Ascending aorta (tissue), 2 donors: ENCODE measurements at places on chromosomes 6 and 20. TPM values are rescaled to one million over a fixed set of nuclear protein-coding genes. Genes with fewer than 3 reads are reported as not detected.

DNA sequence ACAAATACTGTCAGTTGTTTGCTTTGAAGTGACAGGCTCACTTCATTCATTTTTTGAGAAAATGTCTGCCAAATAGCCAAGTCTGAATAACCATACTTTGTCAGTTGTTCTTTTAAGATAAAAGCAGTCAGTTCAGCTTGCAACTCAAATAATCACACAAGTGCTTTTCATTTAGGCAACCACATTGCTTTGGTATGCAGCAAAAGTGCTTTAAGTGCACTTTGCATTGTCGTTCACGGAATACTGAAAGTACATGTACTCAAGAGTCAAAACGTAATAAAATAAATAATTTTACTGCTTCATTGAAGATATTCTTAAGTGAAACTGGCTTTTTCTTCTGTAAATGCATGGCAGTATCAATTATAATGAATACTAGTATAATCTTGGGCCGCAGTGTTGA, 107.2 kb downstream of the MMS22L start:
- no peak for DNase-seq

Gene HCRTR2
- total RNA-seq, result not detected

GRCh38 chr20:38126932-38127621, 38.0 kb downstream of the TGM2 start:
- peak; percentile 81 for DNase-seq

DNA sequence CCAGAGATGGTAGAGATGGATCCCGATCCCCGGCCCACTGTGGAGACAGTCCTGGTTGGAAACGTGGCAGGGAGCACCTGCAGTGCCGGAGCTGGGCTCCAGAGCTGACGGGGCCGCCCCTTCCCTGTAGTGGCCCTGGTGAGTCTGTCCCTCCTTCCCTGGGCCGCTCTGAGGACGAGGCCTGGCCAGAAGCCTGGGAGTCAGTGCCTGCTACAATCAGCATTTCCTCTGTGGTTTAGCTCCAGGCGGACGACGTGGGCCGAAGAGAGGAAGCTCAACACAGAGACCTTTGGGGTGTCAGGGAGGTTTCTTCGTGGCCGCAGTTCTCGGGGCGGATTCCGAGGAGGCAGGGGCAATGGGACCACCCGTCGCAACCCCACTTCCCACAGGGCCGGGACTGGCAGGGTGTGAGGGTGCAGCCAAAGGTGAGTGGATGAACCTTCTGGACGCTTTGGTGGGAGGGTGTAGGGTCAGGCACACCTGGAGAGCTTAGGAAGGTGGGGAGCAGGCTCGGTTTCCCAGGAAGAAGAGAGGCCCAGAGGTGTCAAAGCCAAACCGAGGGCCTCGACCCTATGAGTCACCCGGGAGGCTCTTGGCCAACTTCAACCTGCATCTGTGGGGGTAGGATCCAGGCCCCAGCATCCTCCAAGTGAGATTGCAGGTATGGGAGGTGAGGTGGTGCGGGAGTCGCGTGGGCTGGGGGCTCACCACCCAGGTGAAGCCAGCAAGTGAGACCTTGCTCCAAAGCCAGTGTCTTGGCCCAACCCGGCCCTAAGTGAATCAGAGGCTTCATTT, 9.9 kb downstream of the PSMA7 start:
- no peak for DNase-seq

DNA sequence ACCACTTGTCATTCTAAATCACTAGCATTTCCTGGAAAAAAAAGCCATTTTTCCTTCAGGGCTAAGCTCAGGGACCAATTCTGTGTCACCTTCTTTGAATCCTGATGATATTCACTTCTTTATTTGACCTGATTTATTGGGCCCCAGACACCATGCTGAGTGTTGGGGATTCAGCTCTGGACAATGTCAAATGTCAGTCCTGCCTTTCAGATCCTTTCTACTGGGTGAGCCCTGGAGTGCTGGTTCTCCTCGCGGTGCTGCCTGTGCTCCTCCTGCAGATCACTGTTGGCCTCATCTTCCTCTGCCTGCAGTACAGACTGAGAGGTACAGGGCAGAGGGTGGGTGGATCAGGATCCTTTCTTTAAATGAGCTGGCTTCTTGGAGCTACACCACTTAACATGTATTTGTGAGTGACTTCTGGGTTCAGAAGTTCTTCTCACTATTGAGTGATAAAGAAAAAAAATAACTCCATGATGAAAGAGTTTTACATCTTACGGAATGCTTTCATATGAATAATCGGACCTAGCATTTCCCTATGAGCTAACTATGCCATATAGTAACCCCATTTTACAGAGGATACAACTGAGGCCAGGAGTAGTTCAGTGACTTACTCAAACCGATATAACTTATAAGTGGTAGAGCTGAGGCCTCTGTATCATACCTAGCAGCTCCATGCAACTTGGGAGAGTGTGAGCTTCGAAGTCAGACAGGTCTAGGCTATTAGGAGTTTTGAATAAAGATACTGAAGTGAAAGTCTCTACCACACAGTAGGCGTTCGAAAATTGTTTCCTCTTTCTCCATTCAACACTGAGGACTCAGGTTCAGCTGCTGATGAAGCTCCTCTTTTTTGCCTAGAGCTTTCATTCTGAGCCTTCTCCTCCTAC, 9.3 kb downstream of the MOG start:
- DNase-seq, result no peak

- DNase-seq, result no peak
Measured at GRCh38 chr6:118895859-118896258, 1.9 kb downstream of the ASF1A start.
